Hematopoietic multipotent progenitor cell treated with erythropoietin and hydrocortisone succinate and interleukin-3 and kit ligand, for 17 days (in vitro differentiated cells): ENCODE measurements at places on chromosomes 3 and 15.

DNA sequence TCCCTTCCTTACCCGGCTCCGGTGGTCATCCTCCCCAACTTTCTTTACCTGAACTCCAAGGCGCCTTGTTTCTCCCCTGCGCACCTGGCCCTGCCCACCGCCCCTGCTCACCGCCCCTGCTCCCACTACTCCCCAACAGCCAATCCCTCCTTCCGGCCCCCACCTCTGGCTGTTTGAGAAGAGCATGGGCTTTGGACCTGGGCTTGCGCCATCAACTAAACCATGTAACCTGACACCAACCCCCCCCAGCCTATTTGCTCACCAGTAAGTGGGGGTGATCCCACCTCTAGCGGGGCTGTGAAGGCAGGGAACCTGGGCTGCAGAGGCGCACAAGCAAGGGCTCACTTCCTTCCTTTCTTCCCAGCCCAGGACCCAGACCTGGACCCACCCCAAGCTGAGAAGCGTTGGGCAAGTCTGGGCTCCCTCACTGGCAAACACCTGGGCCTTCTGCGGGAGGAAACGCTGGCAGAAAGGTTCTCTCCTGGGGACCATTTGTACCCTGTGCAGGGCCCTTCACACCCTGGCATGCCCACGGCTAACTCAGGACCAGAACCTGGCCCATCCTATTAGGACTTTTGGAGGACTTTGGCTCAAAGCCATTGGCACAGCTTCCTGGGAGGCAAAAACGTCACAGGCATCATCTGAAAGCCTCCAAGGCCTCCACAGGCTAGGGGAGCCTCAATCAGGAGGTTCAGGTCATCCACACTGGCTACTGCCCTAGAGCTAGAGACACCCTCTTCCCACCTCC, at the start of gene PLXNB1:
PLXNB1 (minus strand) TSS at position 127 of the 748 bp plus-strand sequence. CDS start 5,475 bp downstream, outside the sequence.
- no peak for DNase-seq

DNA sequence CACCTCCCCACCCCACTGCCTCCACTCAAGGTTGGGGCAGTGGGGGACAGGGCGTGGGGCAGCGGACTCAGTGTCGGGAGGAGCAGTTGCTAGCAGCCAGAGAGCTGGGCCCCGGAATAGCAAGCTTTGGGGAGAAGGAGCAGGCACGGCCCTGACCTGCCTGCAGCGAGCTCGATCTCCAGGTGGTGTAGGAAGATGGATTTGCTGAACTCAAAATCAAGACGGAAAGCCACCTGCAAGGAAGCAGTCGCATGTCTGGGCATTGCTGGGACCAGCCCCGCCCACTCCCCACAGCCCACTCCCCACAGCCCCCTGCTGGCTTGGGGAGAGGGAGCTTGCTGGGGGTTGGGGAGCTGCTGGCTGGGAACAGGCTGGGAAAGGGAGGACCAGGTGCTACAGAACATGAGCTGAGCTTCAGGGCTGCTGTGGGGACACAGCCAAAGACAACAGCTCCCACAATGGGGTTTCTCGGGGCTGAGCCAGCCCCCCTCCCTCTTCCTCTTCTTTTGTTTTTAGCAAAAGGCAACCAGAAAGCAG, 38.0 kb downstream of the FEM1B start:
- no peak for DNase-seq

DNA sequence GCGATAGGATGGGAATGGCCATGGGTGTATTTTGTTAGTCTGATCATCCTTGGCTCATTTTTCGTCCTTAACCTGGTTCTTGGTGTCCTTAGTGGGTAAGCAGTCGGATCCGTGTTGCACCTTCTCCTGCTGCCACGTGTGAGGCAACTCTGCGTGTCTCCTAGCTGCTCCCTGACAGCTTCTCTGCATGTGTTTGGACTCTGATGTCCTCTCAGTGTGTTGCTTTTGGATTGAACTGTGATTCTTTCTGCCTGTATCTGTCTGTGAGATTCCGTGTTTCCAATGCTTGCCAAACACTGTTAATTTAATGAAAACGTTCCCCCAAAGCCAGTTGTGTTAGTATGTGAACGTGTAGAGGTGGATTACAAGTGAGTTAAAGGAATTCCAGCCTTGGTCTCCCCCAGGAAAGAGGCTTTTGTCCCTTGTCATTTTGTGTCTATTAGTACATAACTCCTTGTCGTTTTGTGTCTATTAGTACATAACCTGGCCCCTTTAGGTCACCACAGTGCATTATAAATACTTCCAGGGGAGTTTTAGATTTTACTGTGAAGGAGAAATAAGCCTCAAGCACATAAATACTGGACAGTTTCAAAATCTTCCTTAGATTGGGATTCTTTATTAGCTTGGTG, 172.4 kb downstream of the CHDH start:
- no peak for DNase-seq

DNA sequence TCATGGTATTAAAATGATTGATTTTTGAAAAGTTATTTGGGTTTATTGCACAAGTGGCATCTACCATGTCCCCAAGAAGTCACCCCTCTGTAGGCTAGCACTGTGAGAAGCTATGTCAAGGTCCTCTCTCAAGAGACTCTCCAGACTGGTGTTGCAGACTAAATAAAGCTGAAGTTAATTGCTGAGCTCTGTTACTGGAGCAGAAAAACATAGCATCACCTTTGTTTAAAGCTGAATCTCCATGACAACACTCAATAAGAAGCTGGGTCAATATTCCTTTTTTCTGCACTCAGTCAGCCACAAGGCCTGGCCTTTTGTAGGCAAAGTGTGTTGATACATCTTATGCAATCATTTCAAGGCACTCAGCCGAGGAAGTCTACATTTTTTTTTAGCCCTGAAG, 806.6 kb upstream of the LMCD1 start:
- DNase-seq: no peak

GRCh38 chr3:141307351-141308059, 60.8 kb upstream of the ZBTB38 start:
- no peak for DNase-seq

DNA sequence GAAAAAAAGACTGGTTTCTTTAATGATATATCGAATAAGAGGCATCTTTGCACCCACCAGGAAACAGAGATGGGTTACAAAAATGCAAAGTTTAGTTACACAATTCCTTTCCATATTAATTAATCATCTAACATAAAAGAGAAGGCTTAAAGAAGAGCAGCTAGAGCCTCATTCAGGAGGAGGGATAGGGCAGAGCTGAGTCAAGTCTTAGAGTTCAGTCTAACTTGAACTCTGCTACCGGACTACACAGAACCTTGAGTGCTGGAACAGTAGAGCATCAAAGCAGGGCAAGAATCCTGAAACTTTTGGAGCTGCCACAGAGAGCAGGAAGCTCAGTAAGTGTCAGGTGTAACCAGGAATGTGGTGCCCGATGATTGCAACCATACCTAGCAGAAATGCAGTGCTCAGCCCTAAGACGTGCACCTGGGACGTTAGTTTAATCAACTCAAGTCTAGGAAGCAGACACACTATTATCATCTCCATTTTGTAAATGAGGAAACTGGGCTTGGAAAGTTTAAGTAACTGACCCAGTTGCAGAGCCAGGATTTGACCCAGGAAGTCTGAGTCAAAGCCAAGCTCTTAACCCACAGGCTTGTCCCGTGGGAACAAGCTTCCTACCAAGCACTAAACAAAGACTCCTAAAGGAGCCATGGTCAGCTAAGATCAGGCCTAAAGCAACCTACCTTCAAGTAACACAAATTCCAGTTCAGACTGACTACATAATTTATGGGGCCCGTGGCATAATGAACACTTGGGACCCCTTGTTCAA, 187.4 kb downstream of the FOXP1 start:
- DNase-seq: no peak

GRCh38 chr3:59872128-59872527, 822.3 kb upstream of the CFAP20DC start:
- DNase-seq: no peak

DNA sequence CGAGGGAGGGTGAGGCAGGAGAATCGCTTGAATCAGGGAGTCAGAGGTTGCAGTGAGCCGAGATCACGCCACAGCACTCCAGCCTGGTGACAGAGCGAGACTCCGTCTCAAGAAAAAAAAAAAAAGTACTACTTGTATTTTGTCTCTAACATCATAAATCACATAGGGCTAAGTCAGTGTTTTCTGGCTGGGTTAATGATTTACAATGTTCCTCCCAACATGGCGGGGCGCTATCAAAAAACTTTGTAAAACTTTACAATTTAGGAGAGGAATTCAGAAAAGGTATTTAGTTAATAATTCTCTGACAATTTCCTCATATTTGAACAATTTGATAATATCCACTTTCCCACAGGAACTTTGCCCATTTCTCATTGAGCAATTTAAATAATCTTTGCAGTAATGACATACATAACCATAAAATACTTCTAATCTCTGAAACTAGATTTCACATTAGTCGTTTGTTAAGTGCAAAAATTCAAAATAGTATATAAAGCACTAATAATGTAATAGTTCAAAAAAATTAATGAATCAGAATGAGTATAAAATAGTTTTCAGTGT, 26.6 kb upstream of the B3GNT5 start:
- DNase-seq: no peak

DNA sequence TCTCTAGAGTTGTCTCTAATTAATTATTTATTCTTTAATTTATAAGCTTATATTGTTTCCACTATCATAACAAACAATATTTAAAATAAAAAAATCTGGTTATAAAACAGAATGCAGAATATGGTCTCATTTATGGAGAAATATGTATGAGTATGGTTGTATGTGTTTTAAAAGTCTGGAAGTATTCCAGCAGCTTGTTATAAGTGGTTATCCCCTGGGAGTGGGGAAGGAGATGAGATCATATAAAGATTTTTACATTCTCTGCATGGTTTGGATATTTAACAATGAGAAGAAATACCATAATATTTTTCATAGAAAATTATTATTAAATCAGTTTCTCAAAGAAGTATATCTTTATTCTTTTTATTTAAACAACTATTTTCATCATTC, 135.4 kb upstream of the MB21D2 start:
- DNase-seq: no peak
